T follicular helper cell (primary cell): ENCODE measurements at places on chromosomes 1 and 21.

GRCh38 chr1:118189564-118189963, 4.5 kb upstream of the SPAG17 start:
- DNase-seq = no peak

- DNase-seq = no peak
These were observed 100.5 kb downstream of the GIPC2 start for GRCh38 chr1:78146205-78146771.

DNA sequence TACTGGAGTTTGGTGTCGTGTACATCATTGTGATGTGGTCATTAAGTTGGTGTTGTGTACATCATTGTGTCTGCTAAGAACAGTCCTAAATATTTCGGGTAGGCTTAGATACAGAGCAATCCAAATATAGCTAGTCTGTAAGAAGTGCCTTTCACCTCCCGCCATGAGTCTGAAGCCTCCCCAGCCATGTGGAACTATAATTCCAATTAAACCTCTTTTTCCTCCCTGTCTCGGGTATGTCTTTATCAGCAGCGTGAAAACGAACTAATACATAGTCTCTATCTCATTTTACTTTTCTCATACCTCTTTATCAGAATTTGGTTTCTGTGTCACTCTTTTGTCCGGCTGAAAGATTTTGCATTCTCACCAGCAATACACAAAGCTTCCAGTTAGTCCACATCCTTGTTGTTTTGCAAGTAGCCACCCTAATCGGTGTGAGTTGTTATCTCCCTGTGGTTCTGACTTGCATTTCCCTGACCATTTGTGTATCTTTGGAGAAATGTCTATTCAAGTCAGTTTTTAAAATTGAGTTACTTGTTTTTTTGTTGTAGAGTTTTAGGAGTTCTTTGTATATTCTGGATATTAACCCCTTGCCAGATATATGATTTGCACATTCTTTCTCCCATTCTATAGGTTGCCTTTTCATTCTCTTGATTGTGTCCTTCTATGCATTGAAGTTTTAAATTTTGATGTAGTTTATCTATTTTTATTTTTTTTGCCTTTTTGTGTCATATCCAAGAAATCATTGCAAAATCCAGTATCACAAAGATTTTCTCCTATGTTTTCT, 56.5 kb downstream of the FNBP1L start:
- DNase-seq = no peak

DNA sequence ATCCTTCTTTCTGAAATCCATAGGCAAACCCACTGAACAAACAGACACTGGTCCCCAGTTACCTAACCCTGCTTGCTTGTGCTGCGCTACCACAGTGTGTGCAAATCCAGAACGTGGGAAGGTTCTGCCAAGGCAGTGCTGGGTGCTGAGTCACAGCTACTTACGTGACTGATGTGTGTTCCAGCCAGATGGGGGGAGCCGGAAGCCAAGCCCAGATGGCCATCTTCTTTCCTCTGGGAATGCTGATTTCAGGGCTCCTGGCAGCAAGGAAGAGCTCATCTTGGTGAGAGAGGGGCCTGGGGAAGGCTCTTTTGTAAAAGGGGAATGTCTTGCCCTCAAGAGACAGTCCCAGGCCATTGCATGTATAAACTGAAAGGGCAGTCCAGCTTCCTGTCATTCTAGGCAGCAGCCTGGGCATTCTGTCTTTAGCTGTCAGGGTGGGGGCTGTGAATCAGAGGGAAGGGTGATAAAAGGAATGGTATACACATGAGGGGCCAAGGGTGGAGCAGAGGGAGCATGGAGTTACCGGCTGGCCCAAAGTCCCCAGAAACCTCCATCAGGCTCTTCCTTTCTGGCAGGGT, 54.1 kb downstream of the CD46 start:
- no peak for DNase-seq

GRCh38 chr1:209607795-209608178, 24.3 kb downstream of the CAMK1G start:
- DNase-seq = no peak

DNA sequence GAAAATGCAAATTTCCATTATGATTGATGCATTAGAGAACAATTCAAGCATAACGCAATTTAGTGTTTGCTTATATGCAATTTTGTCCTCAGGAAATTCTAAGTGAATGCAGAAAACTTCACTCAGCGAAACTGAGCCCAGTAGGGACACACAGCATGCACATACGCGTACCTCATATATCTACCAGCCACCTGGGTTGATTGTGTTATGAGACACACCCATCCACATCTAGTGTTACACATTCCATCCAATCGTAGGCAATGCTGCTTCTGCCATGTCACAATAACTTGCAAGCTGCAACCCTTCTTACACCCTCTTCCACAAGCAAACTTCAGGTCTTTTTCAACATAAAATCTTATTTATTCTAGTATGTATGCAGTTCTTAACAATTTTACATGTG, 312.9 kb downstream of the HHAT start:
- DNase-seq = no peak

DNA sequence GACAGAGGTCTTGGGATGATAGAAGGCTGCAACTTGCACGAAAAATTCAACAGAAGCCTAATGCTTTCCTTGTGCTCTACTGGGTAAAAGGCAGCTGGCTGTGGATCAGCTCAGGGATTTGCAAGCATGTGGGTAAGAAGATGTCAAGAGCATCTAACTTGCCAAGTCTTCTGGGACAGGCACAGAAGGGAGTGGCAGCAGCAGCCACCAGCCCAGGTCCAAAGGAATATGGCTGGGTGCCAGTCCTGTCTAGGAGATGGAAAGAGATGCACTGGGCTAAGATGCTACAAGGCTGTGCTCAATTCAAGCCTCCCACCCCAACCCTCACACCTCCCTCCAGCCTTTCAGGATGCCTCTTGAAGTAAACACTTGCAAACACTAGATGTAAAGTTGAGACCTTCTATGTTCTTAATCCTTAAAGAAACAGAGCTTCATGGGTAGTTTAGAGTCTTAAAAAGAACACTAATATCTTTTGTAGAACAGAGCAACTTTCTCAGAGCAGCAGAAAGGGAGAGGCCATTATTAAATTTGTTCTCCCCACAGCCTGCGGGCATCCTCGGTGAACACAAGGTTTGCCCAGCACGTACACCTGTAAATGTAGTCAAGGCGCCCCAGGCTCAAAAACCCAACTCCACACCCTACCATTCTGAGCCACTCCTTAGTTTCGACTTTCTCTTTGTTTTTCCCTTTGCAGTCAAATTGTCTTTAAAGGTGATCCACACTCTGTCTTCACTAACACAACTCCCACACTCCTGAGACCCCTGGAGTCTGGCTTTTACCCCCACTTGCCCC, 64.6 kb upstream of the BCAR3 start:
- no peak for DNase-seq

- DNase-seq = no peak
These were observed 118.5 kb upstream of the ADAR start for GRCh38 chr1:154726443-154726842.

DNA sequence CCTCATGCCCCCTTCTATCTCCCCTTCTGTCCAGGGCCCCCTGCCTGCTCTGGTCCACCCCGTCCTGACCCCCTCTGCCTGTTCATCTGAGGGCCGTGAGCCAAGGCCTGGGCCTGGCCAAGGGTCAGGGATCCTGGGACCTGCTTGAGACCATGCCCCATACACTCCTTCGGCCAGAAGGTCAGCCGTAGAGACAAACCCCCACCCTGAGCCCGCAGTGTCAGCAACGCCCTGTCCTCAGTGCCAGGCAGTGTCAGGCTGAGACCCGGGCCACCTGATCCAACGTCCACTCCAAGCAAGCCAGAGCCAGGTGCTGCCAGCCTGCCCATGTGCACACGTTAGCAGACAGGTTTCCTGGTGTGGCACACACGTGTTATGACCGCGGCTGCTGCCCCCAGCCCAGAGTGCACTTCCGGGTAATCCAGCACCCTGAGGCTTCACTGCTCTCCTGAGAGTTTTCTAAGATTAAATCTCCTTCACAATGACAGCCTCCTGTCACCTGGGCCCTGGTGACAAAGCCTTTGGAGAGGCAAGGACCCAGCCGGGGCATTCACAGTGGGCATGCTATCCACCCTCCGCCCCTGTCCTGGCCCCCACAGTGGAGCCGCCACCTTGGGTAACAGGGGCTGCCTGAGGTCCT, 10.1 kb upstream of the SAMD11 start:
- no peak for DNase-seq
